ENCODE measurements at places on chromosomes 12 and 14.

- no peak for DNase-seq
These were observed 123.7 kb downstream of the GRIN2B start for GRCh38 chr12:13857750-13858149.

GRCh38 chr12:28611115-28611435 is 420.8 kb downstream of the CCDC91 start:
- DNase-seq = no peak

GRCh38 chr14:65007202-65007601 is 20.5 kb downstream of the FNTB start:
- no peak for DNase-seq

DNA sequence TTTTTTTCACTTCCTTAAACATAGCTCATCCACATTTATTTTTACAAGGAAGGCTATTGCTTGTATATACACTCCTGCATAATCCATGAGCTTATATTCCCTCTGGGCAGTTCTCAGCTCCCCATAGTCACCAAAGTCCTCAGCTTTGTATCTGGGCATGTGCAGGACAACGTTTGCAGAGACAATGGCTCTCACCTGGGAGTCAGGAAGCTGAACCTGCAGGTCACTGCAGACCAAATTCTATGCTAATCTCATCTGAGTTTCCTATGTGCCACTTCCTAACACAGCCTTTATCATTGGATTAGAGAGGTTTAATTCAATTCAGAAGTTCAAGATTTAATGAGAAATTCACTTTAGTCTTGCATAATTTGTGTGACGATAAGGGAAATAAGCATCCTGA is 131.5 kb downstream of the KCNK10 start:
- no peak for DNase-seq

DNA sequence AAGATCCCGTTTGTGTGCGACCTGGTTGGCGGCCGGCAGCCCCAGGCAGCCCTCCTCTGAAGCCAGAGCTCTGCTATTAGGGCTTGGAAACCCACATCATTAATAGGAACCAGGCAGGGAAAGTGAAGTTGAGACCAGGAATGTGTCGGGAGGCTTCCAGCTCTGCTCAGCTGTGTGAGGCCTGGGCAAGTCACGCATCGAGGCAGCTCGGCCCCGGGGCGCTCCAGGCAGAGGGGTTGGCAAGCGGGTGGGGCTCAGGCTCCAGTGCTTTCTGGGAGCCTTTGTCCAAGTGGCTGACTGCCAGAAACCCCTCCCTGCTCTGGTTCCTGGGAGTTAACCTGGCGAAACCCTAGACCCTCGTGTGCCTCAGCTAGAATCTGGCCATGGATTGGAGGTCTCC is 1151.7 kb downstream of the VRK1 start:
- DNase-seq = no peak

GRCh38 chr12:28987538-28988324 is 161.3 kb upstream of the FAR2 start:
- no peak for DNase-seq

GRCh38 chr12:97006585-97006984 is 99.5 kb downstream of the NEDD1 start:
- no peak for DNase-seq

- DNase-seq = no peak
These were observed 3.7 kb downstream of the KRT6B start for GRCh38 chr12:52448228-52448627.

Data from stimulated activated CD8-positive, alpha-beta memory T cell treated with anti-CD3 and anti-CD28 coated beads, Interleukin-7, amount 100 ng/mL, for 1 hour (primary cell).